ENCODE measurements at places on chromosomes 7 and 10.

GRCh38 chr7:2873686-2874551 is 29.8 kb upstream of the GNA12 start:
- no peak for DNase-seq

DNA sequence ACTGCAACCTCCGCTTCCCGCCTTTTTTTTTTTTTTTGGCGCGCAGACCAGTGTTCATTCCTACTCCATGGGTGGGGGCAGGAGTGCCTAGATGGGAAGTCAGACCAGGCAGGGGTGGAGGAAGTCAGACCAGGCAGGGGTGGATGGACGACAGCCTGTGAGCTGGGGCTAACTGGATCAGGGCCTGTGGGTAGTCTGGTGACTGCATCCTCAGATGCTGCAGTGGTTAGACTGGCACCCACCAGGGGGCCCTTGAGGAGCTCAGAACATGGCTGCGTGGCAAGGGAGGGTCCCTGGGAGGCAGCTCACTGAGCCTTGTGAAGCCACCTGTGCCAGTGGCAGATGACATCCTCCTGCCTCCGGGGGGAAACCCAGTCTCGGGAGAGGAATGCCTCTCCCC is 35.1 kb downstream of the RCC1L start:
- DNase-seq = no peak

DNA sequence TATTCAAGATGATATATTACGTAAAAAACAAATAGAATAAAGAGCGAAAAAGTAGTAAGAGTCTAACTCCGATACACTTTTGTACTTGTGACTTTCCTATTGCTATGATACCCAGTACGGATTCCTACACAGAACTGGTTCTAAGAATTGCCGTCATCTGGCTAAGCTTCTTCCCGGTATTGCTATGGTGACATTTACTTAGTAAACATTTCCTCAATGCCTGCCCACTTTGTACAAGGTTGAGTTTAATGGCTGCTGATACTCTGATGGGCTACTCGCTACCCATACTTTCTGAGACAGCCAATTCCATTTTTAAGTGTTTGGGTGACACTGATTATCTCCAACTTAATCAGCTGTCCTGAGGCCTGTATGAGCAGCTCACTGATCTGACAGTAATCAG is 55.6 kb downstream of the OSBPL3 start:
- DNase-seq = no peak

- DNase-seq = no peak
Measured at GRCh38 chr7:108196004-108196403, 65.8 kb upstream of the LAMB4 start.

DNA sequence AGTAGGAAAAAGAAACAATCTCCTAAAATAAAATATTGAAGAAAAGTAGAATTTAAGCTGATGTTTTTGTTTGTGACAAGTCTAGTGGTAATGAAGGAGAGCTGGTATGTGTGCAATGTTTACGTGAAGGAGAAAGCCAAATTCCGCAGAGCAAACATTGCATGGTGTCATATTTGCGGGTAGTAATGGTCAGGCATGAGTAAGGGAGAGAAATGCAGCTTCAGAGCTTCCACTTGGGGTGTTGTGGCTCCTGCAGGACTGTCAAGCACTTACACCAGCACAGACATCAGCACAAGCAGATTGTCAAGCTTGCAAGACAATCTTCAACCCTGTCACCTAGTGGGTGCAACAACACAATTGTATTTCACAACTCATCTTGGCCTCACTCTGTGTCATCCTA is 136.5 kb upstream of the ETV1 start:
- no peak for DNase-seq

DNA sequence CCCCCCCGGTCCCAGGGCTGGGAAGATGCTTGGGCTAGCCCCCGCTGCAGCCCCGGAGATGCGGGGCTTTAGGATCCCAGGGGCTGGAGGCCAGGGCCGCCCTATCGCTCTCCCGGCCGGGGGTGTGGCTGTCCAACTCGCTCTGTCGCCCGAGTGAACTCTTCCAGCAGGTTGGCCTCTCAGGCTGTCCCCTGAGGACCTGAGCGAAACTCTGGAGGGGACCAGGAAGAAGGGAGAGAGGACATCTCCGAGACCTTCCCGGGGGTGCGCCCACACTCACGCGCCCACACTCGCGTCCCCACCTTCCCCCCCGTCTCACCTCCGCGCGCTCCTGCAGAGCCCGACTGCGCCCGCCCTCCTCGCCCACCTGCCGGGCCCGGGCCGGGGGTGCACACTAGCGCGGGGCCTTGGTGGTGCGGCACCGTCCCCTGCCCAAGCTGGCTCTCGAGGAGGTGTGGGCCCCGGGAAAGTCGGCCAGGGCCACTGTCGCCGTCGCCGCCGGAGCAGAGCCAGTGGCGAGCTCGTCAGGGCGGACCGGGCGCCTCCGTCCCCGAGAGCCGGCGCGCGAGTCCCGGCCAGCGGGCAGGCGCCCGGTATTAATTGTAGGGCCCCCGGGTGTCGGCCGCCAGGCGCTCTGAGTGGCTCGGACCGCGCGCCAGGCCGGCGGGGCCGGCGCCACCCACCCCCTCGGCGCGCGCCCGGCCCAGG is 101.7 kb upstream of the SVIL start:
- DNase-seq = peak; percentile 3

DNA sequence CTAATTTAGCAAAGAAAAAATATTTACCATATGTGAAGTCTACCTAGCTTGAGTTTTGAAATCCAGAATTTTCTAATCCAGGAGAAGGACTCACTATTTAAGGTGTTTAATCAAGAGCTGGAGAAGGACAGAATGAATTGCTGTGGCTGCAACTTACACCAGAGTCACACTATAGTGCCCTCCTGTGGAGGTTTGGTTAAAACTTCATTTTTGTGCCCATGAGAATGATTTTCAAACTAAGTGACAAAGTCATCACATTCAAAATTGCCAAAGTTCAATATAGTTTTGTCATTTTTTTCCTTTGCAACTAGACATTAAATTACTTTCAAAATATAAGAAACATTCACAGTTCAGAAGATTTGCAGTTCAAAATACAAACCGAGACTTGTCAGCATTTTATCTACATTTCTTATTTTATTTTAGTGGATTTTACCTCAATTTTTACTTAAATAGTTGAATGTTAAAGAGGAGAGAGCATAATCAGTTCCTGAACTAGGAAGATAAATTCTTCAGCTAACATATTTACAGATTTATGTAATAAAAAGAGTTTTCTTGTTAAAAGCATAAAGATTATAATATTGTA is 70.7 kb downstream of the CABCOCO1 start:
- no peak for DNase-seq

GRCh38 chr7:134920026-134920753 is 66.1 kb upstream of the AGBL3 start:
- DNase-seq = no peak

DNA sequence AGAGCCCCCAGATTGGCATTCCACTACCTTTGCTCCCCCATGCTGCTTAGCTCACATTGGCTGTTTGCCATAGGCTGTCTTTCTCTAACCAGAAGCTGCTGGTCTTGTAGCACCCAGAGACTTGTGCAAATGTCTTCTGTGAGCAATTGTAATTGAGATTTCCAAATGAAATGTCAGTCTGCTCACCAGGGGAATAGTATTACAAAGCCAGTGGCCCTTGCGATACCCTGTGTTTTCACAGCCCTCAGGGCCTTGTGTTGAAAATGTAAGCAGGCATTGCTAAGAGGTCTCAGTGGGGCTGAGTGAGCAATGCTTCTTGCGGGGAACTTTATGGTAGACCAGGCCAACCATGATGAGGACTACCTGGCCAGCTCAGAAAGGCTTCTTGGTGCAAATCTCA is 746.5 kb downstream of the LRMDA start:
- no peak for DNase-seq

DNA sequence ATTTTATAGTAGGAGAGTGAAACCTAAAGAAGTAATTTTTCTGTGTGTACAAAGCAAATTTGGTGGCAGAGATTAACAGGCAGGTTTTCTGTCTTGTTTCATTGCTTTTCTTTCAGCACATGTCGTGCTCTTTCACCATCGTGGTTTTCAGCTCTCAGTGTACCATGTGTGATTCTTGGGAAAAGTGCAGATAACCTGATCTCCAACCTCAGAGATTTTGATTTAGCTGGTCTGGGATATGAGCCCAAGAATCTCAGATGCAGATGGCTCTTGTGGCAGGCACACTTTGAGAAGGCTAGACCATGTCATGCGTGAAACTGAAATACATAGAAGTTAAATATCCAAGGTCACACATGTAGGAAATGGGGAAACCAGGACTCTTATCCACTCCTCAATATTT is 317.4 kb downstream of the EXOC4 start:
- no peak for DNase-seq

- no peak for DNase-seq
Measured at GRCh38 chr7:121831801-121832200, 41.2 kb upstream of the PTPRZ1 start.

DNA sequence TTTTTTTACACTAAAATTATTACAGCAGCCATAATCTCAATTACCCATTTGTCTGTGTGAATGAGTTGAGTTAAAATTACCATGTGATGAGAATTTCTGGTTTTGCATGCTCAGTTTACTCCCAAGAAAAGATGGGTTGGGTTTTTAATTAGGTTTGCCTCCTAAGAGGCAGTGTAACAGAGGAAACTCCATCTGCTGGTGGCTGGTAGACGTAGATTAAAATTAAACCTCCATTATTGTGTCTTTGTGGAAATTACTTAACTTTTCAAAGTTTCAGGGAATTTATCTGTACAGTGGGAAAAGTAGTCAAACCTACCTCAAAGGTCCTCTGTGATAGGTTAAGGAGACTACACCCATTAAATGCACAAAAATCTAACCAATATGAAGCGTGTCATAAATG is 954.2 kb downstream of the PCDH15 start:
- no peak for DNase-seq

DNA sequence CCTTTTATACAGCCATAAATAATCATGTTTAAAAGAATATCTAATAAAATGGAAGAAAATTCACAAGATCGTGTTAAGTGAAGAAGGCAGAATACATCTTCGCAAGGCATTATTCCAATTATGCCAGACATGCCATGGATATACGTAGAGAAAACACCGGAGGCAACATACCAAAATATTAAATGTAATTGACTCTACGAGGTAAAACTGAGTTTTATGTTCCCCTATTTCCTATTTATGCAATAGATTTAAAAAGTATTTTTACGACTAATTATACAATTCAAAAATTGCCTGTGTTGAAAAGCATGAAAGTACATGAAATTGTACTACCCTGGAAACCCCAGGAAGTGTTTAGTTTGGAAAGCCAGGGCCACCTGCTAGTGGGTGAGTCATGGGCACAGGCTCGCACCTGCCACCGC is 936 bp upstream of the REPIN1 start:
- no peak for DNase-seq

DNA sequence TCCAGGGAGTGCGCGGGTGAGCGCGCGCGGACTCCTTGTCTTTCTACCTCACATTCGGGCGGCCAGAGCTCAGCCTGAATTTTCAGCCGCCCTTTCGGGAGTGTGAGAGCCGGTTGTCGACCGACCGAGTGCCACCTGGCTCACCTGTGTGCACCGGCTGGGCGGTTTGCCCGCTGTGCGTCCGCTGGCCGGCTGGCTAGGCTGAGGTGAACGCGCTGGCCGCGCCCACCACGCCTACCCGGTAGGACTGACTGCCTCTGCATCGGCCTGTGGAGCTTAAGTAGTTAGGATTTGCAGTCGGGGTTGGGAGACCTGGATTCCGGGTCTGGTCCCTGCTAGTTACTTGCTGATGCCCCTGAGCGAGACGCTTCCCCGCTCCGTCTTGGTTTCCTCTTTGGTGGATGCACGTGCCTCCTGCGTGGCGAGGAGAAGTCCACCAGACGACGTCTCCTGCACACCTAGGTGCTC is 553 bp downstream of the TSPAN15 start:
- no peak for DNase-seq
